ENCODE measurements at places on chromosomes 12 and 14.

- DNase-seq, result no peak
Observed at GRCh38 chr14:76080471-76080870, 71.3 kb upstream of the GPATCH2L start.

- DNase-seq, result no peak
Observed at GRCh38 chr12:51827925-51828818, 20.3 kb downstream of the FIGNL2 start.

DNA sequence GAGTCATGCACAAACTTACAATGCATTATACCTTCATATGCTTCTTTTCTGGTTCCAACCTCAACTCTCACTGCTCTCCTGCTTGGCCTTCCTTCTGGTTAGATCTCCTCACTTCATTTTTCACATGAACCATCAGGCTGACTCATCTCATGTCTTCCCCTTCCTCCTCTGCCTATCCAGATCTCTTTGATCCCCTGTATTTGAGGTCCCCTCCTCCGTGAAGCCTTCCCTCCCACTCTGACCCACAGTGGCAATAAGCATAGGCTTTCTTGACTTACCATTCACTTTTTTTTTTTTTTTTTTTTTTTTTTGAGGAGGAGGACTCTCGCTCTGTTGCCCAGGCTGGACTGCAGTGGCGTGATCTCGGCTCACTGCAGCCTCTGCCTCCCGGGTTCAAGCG lies 14.7 kb upstream of the ASIC1 start:
- no peak for DNase-seq

DNA sequence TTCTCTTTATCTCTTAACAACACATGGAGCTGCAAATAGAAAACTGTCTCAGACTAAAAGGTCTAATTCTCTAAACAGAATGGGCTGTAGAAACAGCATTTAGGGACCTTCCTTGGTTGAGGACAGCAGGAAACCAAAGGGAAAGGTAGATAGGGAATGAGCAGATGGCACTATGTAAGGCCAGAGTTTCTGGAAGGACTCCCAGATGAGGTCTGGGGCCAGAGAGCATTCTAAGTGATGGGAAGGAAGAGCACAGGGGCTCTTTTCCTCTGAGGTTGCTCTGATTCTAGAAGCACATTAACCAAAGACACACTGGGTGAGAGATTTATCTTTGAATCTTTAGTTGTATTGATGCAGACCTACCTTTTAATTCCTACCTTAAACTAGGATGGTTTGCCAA lies 79.4 kb downstream of the TPH2 start:
- no peak for DNase-seq

DNA sequence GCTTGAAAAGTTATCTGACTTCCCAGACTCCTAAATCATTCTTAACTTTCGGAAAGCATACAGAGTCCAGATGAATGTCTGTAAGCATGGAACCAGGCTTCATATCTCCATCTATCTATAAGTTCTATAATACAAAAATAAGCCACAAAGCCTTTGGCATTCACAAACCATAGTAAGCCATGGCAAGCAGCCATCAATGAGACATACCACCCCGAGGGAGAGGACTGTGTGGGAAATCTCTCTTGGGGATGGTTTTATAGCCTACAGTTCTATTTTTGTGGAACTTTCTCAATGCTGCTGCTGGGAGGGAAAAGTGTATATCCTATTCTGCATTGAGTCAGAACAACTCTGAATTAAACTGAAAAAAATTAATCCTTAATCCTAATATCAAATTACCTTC lies 20.4 kb downstream of the EGLN3 start:
- no peak for DNase-seq

- no peak for DNase-seq
Observed at GRCh38 chr14:30221546-30221945, 293.9 kb upstream of the PRKD1 start.

GRCh38 chr14:72128629-72129028 lies 196.4 kb downstream of the RGS6 start:
- no peak for DNase-seq
